ENCODE measurements at places on chromosomes 2 and 18.
A peak's percentile ranks its signal among the peaks of the same experiment; 100 is the strongest.

DNA sequence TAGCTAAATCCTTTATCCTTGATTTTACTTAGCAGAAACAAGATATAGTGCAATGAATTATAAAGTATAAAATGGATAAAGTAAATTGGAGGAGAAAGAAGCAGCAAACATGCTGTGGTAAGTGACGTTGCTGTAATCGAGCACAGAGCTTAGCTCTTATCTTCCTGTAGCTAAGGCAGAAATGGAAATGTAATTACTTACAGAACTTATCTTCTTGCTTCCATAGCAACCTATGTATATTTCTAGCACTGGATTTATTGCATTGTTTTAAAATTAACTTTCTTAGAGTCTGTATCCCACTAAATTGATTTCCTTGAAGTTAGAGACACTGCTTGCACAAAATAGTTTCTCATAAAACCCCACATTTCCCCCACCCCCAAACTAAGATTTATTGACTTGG lies 130.6 kb upstream of the MC4R start:
- no peak for DNase-seq

DNA sequence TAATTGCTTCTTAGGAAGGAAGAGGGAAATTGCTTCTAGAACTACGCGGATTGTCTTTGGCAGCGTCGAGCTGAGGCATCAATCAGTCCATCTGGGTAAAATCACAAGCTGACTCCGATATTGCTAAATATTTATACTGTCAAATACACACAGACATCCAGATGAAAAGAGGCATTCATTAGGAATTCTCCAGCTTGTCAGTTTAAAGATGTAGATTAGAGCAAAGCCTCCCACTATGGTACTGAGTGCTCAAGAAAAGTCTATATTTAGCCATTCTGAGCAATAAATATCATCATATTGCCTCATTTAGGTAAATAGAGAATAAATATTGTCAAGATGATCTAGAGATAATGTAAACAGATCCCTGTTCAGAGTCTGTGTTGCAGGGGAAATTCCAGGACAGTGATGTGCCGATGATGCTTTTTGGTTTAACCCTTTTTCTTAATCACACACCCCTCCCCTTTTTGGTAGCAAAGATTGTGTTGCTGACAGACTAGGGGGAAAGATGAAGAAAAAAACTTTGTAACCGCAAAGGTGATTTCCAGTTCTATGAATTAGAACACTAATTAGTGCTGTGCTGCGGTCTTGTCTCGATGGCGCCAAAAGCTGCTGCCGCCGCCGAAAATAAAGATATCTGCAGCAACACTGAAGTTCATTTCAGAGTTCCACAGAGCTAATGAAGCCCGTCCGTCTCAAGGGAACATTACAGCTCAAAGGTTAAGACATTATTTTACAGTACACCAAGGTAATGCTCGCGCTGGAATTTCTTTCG lies 171.8 kb downstream of the PTGR3 start:
- DNase-seq: no peak

DNA sequence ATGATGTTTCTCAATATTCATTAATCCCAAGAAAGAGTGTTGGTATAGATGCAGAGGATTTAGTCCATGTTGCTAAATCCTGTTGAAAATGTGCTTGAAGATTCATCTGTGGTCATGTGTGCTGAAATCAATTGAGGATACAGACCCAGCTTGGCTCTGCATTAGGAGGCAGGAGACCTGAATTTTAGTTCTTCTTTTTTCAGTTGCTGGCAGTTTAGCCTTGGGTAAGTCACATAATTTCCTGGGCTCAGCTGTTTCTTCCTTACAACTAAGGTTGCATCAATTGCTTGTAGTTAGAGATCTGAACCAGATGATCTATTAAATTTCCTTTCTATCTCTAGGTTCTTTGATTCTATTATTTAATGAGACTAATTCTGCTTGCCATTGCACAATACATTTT lies 54.4 kb downstream of the SETBP1 start:
- DNase-seq: no peak

GRCh38 chr2:160062292-160063005 lies at the start of gene PLA2R1:
Gene PLA2R1 (minus strand): TSS chr2:160062615. CDS start chr2:160062403, 212 bp downstream.
- DNase-seq: peak; percentile 54

- no peak for DNase-seq
These were observed 69.5 kb downstream of the CAVIN2 start for GRCh38 chr2:191777351-191777750.

DNA sequence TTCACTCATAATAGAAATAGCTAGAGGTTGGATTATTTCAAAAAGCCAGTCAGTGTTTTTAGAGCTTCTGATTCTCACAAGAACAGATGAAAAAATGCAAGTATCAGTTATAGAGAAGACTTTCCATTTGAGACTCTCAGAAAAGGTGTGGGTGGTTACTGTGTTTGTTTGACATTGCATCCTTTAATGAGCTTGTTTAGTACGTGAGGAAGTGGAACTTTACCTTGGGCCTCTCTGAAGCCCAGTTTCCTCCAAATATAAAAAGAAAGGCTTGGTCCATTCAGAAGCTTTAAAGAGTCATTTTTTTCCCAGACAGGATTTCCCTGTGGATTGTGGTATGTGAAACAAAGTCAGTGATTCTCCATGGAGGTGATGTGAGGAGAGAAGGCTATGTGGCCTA lies 89.9 kb upstream of the RANBP2 start:
- DNase-seq: no peak

DNA sequence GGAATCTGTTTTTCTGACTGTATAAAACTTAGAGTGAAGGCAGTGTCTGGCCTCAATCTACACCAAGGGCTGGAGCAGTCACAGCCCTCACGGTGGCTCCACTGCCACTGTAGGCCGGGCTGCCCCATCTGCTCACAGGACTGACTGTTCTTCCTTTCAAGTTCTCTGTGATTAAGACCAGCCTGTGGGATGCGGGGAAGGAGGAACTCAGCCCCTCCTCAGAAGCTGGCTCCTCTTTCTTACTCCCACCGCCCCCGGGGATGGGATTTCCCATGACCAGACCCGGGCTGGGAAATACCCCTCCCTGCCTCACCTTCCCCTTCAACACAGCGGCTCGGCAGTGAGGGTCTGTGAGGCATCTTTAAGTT lies 106.0 kb downstream of the COPS8 start:
- no peak for DNase-seq

DNA sequence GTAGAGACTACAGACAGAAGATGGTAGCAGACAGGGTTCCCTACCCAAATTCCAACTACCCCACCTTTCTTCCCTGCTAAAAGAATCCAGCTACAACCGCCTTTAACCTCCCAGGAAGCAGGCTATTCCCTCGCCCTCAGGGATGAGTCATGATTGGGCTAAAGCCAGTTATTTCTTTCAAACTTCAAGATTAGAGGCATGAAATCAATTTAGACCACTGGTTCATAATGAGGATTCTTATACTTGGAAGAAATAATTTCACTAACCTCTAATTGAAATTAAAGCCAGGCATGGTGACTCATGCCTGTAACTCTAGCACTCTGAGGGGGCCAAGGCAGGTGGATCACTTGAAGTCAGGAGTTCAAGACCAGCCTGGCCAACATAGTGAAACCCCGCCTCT lies 20.0 kb downstream of the TRIP12 start:
- DNase-seq: peak; percentile 42

DNA sequence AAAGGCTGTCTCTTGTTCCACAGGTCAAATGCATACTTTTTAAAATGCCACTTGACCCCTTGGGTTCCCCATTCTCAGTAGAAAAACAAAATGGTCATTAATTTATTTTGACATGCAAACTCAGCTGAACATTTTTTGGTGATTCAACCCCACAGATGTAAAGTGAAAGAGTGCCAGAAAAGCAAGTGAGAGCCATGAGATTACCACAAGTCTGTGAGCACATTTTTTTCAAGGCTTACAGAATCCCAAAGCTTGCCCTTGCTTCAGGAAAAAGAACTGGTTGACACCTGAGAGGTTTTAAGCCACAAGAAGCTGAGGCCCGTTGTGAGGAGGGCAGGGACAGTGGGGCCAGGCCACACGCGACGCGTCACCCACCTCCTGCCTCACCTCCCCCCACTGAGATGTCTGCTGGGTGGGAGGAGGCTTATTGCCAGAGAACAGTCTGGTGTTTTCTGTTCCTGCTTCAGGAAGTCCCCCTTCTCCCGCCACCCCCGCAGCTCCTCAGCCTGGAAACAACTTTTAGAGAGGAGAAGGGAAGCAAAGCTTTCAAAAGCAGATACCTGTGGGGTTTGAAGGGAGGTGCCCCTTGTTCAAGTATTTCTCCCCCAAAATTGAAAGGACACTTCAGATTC lies 70.4 kb upstream of the CYP1B1 start:
- DNase-seq: peak; percentile 45

GRCh38 chr2:7061921-7062320 lies 144.7 kb downstream of the RNF144A start:
- DNase-seq: no peak

DNA sequence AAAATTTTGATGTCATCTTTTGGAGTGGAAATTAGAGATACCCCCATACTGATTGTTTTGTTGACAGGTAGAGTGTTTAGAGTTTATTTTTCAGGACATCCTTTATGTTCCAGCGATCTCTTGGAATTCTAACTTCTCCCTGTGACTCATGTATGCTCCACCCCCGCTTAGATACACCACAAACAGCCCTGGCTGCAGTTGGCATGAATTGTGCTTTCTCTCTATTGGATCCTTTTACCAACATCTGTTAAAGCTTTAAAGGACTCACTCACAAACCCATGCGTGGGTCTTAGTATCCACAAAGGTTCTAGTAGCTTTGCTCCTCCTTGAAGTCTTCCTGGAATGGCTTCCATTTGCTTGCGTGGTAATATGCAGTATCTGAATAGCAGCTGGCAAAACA lies 409.5 kb upstream of the POU3F3 start:
- peak; percentile 39 for DNase-seq

DNA sequence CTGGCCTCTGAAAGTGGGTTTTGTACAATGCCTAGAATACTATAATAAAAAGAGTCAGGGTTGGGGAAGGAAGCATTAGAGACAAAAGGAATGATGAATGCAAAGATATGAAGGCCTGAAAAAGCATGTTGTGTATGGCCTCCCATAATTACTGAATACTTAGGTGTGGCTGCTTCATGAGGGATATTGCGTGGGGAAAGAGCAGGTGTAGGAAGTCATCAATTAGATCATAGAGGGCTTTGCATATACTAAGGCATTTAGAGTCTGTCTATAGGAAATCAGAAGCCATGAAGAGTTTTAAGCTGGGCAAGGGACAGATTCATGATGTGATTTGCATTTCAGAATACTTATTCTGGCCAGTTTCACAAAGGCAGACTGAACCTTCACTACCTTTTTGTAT lies 48.2 kb downstream of the NCOA1 start:
- DNase-seq: no peak

DNA sequence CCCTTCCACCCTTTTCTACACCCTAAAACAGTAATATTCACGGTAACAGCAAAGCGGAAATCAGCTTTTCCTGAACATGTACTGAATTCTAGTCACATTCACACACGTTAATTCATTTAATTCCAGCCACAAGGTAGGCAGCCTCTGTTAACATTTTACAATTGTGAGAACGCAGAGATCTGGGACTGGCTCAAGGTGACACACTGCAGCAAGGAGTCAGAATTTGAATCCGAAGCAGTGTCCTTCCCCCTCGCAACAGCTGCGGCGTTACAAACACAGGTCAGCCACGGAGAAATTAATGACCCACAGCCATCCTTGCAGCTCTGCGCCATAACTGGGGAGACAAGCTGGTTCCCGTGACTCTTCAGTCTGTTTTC lies 818 bp upstream of the SLC20A1 start:
- DNase-seq: no peak

- DNase-seq: peak; percentile 31
These were observed 61.7 kb downstream of the PDCL3 start for GRCh38 chr2:100624536-100624935.

- DNase-seq: no peak
These were observed 45.3 kb downstream of the BIRC6 start for GRCh38 chr2:32402091-32402490.

- DNase-seq: no peak
These were observed 58.2 kb upstream of the CD28 start for GRCh38 chr2:203648273-203648672.

- no peak for DNase-seq
These were observed 39.2 kb downstream of the ARHGEF4 start for GRCh38 chr2:130875935-130876334.

DNA sequence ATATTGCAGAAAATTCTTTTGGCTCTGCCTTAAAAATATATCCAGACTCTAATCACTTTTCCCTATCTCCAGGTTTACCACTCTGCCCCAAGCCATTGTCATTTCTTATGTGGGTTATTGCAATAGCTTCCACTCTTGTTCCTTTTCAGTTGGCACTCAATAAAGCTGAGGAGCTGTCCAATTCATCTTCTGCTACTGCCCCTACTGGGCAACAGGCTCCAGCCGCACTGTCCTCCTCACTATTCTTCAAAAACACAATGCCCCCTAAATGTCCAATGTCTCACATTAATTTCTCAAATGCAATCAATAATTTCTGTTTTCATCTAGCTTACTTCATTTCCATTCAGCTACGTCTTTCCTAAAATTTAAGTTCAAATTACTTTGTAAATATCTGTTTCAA lies 1262.5 kb upstream of the CDH2 start:
- no peak for DNase-seq

GRCh38 chr2:40758401-40759155 lies 306.7 kb upstream of the SLC8A1 start:
- no peak for DNase-seq

DNA sequence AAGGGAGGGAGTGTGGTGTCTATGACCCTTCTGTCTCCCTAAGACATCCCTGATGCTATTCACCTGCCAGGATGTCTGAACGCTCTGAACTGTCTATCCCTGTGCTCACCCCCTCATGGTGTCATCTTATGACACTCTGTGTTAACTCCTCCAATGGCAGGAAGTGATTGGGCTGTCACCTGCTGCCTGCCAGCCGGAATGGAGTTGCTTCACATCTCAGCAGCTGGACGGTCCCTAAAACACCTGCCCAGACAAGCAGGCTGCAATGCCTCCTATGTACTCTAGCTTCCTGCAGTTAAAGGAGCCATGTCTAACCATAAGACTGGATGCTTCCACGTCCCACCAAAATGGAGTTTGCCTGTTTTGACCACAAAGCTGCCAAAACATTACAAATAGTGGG lies 99.9 kb downstream of the CPO start:
- no peak for DNase-seq

DNA sequence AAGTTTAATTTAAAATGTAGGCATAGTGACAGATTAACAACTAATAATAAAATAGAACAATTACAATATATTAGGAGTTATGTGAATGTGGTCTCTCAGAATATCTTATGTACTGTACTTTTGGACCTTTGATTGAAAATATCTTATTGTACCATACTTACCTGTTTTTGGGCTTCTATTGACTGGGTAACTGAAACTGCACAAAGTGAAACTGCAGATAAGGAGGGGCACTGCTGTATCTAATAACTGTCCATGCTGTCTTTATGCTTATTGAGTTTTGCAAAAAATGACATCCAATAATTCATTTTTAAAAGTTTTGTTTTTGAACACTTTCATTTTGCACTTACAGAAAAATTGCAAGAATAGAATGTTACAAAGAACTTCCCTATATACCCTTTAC lies 19.9 kb downstream of the BIRC6 start:
- no peak for DNase-seq
